ENCODE measurements at places on chromosomes 12 and 14.

- no peak for DNase-seq
These were observed 67.0 kb downstream of the PRMT8 start for GRCh38 chr12:3557791-3558620.

DNA sequence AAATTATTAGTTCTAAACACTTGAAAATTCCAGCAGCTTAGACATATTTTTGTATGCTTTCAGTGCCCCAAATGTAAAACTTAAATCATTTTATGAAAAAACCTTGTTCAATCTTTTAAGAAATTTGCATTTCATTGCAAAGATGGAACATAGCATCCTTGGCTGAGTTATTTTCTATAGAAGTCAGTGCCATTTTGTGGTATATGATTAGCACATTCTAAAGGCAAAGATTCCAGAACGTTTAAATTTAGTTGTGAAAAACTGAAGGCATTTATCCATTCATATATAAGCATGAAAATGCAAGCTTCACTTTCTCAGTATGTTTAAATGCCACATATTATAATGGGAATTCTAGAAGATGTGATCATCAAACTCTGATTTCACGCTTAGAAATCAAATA, 332.1 kb downstream of the APAF1 start:
- no peak for DNase-seq

DNA sequence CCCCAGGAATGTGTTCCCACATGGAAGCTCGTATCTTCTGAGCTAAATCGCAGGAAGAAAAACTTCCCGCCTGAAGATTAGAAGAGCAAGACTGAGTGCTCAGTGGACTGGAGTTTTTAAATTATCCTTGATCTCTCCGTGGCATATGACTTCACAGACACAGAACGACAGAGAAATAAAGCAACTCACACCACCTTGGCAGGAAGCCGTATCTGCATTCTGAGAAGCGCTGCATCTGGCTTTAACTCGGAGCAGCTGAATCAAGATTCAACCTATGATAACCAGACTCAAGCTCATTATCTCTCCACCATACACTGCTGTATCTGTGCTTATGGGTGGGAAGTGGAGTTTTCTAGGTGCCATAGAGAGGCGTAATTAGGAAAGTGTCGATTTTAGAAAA, 1482.7 kb downstream of the AACS start:
- DNase-seq: no peak

- no peak for DNase-seq
These were observed 156.3 kb upstream of the LRIG3 start for GRCh38 chr12:59076622-59077021.

GRCh38 chr14:101020834-101021370, 117.4 kb upstream of the RTL1 start:
- DNase-seq: no peak

DNA sequence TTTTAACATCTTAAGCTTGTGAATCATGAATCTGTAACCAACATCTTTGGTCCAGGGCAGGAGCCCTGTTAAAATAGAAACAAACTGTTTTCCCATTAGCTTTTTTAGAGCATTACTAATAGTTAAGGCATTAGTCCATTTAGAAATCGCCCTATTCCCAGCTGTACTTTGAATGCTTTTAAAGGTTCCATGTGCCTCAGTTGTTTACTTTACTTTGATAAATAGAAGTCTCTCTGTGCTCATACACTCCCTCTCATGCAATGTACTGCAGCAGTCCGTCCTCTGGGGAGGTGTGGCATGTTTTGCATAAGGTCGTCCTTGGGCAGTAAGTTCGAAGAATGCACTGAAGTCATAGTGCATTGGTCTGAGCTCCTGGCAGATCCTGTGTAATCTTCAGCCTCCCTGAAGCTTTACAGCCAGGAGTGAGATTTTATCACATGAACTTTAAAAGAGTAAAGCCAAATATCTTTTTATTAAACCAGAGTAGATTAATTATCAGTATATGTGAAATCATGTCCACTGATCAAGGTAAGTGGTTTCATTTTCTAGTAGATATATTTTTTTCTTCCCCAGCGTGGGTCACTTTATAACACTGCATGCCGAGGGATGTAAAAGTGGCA, 134.7 kb downstream of the FGD4 start:
- DNase-seq: peak; percentile 82

- peak; percentile 79 for DNase-seq
These were observed 4.3 kb downstream of the STRAP start for GRCh38 chr12:15886372-15887042.

- DNase-seq: no peak
These were observed 25.4 kb upstream of the COL2A1 start for GRCh38 chr12:48029491-48030172.

DNA sequence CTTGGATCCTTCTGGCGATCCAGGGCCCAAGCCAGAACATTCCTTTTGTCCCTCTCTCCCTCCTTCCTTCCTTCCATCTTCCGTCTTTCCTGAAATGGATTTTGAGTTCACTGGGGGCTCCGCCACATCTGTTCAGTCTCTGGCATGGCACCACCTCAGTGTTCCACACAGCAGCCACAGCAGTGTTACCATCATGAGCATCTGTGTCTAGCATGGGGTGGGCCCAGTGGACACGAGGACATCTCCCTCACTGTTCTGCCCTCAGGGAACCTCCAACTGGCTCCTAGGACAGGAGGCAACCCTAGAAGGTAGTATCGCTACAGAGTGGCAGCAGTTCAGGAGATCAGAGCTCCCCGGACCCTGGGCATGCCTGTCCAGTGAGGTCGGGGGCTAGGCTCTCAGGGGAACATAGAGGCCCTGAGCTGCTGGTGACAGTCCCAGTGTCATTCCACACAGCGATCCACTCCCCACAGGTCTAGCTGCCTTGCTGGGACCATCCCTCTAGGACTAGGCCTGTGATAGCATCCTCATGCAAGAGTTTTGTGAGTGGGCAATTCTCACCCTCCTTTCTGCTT, 59.0 kb downstream of the GALNT16 start:
- no peak for DNase-seq

GRCh38 chr12:128994856-128995255, 141.6 kb downstream of the GLT1D1 start:
- no peak for DNase-seq

DNA sequence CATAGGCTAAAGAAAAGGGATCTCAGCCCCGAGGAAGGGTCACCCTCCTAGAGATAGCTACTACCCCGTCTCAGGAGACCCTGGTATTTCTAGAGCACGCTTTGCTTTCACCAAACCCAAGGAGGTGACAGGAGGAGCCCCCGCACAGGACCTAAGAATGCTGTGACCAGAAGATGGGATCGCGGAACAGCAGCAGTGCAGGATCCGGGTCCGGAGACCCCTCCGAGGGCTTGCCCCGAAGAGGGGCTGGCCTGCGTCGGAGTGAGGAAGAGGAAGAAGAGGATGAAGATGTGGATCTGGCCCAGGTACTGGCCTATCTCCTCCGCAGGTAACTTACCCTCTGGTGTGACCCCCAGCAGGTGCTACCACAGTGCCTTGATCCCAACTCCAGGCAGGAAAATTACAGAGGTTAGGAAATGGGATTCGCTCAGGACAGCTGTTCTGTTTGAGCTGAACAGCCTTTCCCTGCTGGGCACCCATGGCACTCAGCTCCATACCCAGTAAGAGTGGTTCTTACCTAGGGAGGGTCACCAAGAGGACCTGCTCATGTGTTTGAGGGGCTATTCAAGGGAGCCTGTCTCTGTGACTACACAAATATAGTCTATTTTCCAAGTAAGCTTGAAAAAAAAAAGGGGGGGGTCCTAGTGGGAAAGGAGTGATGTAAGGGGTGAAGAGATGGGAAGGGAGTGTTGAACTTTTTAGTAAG, 826 bp upstream of the NRL start:
- no peak for DNase-seq

DNA sequence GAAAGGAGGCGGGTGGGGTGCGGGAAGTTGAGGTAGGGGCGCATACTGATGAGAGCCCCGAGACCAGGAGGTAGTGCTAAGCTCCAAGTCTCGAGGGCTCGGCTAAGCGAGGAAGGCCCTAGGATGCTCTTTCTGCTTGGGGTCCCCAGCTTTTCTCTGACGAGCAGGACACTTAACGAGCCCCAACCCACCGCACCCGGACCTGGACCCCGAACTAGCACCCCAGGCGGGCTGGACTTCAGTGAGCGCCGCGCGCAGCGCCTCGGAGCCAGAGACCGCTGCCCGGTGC, 4.7 kb upstream of the C1QL4 start:
- no peak for DNase-seq

- DNase-seq: no peak
These were observed 1.8 kb downstream of the PSME1 start for GRCh38 chr14:24137529-24138395.

DNA sequence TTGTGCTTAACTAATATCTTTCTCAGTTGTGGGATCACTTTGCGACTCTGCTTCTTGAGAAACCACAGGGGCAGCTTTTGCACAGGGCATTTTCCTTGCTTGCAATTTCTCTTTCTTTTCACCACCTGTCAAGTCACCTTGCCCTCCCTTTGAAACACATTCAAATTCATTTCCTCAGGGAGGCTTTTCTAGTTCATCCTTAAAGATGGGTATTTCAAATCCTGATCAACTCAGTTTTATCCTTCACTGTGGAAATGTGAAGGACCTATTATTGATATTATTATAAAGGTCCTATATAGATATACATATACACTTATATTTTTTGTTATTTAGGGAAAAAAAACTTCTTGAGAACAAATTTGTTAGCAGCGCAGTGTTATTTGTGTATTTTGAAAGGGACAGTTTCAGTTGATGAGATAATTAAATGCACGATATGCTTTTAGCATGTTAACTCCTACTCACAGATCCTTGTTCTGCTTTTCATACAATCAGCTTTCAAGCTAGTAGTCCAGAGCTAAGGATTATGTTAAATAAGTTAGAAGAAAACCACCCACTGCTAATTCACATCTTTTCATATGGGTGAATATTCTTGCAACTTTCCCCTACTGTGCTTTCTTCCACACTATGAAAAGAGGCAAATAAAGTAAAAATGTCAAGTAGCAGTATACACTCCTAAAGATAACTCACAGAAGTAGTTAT, 501.4 kb upstream of the RGS6 start:
- DNase-seq: no peak

- DNase-seq: peak; percentile 52
These were observed 1.9 kb downstream of the LRRK2 start for GRCh38 chr12:40226705-40227104.

- no peak for DNase-seq
These were observed 37.6 kb upstream of the ARHGAP5 start for GRCh38 chr14:32039401-32040030.

- no peak for DNase-seq
These were observed 51.5 kb downstream of the ZC3H14 start for GRCh38 chr14:88614218-88614907.

DNA sequence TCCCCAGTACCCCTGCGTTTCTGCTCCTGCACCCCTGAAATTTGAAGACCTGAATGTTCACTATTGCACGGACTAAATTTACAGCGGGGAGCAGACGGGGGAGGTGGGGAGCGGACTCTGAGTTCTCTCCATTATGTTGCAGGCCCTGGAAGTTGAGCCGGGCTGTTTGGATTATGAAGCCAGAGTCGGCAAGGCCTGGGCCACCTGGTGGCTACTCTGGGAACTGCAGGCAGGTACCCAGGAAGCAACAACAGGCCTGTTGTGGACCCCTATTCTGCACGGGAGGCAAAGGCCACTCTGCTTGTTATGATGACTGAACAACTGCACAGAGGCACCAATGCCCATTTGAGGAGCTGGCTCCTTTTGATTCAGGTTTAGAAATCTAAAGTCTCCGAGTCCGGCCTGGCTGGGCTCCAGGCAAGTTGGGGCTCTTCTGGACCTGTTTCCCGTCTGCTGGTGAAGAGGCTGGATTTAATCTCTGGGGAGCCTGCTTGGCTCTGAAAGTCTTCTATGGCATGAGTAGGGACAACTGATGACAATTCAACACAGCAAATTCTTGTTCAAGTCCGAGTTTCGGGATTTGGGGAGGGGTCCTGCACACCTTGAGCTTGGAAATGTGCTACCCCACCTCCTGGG, 34.1 kb upstream of the FAM181A start:
- DNase-seq: peak; percentile 74

DNA sequence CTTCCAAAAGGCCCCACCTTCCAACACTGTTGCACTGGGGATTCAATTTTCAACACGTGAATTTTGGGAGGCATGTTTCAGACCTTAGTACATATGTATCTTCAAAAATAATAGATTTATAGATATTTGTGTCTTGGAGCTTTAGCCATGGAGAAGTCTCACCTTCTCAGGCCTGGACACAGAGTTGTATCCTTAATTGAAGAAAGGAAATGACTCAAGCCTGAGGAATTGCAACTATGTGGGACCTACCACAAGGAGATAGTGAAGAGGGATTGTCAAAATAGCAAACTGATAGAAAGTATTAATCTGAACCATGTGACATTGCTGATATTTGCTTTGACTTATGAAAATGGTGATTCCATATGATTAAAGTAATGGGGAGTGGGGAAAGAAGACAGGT, 89.8 kb downstream of the ACSS3 start:
- DNase-seq: no peak

DNA sequence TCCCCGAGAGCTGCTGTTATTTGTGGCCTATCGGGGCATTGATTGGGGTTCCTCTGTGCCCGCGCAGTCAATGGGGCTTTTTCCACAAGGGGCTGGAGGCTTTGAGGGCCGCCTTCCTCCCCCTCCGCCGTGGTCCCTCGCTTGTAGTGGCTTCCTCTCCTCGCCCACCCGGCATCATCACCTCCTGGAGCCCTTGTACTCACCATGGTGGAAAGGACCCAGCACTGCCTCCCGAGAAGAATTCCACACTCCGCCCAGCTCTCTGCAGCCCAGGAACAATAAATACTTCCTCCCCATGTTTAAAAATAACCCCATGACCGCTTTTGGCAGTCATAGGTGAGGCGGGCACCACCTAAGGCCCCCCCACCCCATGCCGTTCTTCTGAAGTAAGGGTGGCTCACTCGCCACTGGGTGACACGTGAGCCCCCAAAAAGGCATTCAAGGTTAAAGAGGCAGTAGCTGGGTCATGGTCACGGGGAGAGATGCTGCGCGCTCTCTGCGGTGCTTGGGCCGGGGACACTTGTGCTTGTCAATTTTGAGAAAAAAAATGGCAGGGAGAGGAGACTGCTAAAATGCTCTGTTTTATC, at the start of gene MYL2:
Gene MYL2, minus strand, starts transcription at position 256 of the 587 bp plus-strand sequence. Its CDS starts 50 bp downstream, at position 206.
- no peak for DNase-seq

DNA sequence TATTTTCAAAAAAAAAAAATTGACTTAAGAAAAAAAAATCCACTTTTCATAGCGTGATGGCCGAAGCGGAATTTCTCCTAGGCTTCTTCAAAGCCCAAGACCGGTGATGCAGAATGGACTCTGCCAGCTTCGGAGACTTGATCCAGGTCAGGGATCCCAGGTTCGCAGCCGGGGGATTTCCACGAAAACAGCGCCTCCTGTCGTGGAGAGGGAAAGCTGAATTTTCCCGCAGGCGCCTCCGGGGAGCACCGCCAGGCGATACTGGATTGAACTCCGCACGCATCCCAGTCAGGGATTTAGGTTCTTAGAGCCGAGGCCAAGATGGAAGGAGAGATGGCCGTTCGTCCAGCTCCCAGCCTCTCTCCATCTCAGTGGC, 2.1 kb downstream of the TTC6 start:
- DNase-seq: no peak

- peak; percentile 73 for DNase-seq
These were observed 126.0 kb upstream of the ATF7IP start for GRCh38 chr12:14239350-14239934.
